ENCODE measurements at places on chromosomes 2 and 18.

GRCh38 chr2:124354466-124354865 lies 329.4 kb downstream of the CNTNAP5 start:
- no peak for DNase-seq

- DNase-seq, result no peak
These were observed 12.3 kb upstream of the CERS6 start for GRCh38 chr2:168443818-168444217.

GRCh38 chr2:120741571-120742561 lies 6.2 kb downstream of the GLI2 start:
- no peak for DNase-seq

DNA sequence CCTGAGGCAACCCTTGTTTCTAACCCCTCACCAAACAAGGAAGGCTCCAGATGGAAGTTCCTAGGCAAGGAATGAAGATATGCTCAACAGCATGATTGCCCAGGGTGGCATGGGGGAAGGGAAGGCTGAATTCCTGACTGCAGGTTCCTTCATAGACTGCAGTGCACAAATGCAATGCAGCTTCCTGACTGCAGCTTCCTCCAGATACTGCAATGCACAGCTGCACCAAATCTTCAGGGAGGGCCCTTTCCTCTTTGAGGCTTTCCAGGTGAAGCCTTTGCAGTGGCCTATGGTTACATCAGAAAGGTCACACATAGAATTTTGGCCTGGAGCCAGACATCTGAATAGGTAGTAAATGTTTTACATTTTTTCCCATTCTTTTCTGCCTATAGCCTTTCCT lies 58.8 kb upstream of the DYNAP start:
- no peak for DNase-seq

DNA sequence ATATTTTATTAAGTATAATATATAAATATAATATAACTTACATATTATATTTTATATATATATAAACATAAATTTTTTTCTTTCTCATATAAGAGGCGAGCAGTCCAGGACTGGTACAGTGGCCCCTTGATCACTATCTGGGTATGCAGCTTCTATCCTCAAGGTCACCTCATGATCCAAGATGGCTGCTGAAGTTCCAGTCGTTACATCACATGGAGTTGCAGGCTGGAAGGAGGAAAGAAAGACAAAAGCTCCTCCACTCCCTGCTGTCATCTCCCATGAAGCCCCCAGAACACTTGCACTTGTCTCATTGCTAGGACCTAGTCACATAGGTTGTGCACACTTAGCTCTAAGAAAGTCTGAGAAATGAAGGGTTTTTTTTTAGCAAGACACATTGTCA lies 145.1 kb upstream of the SLC1A4 start:
- DNase-seq, result no peak

DNA sequence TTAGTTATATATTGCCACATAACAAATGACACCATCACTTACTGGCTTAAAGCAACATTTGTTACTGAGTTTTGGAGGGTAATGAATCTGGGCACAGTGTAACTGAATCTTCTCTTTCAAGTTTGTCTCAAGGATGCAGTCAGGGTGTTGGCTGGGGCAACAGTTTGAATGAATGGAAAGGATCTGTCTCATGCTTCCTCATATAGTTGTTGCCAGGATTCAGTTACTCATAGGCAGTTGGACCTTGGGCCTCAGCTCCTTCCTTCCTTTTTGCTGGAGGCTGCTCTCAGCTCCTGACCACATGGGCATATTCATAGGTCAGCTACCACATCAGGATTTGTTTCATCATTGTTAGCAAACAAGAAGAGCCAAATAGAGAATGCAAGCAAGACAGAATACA lies 466.1 kb upstream of the MC4R start:
- DNase-seq, result no peak

DNA sequence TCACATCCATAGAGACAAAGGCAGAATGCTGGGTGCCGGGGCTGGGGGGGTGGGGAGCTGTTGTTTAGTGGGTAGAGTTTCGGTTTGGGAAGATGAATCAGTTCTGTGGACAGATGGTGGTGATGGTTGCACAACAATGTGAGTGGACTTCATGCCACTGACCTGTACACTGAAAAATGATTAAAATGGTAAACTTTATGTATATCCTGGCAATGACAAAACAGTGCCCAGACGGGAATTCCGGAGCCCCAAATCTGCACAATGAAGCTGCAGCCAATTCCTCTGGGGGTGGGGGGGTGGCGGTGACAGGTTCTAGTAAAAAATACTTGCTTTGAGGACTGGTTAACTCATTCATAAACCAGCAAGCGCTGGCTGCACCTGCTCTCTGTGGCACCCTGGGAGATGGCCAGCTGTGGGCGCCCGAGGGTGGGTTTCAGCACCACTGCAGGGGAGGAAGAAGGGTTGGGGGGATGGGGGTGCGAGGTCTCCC lies 81.8 kb upstream of the HPCAL1 start:
- no peak for DNase-seq

DNA sequence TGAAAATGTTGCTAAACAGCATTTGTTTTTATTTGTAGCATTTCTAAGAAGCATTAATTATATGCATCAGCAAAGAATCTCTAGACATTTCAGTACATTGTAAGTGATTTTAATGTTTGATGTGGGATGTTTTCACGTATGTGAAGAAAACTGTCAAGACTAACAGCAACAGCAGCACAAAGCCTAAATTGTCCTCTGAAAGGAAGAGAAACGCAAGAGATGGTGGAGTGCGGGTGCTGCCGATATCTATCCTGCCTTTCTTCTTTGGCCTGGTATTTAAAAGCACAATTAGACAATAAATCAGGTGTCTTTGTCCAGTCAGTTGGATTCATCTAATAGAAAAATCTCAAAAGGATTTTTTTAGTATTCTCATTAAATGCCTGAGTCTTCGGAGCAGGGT lies 3.1 kb downstream of the TWIST2 start:
- no peak for DNase-seq

All from stimulated activated CD8-positive, alpha-beta memory T cell treated with anti-CD3 and anti-CD28 coated beads, Interleukin-4, amount 100 ng/mL, for 1 hour (primary cell).